SK-N-SH (cell line): ENCODE measurements at places on chromosomes 2 and 18. TPM values are rescaled to one million over a fixed set of nuclear protein-coding genes. Genes with fewer than 3 reads are reported as not detected.

- no peak for DNase-seq
- H3K36me3 ChIP-seq = no peaks in the 10 kb centered on the region
- H3K4me1 ChIP-seq = no peaks in the 10 kb centered on the region
- 0 out of 2 replicates have a peak, but pooled peaks cover 6% of the 10 kb centered on the region for H3K27me3 ChIP-seq
Observed at GRCh38 chr2:174705321-174705720, 59.0 kb downstream of the CHRNA1 start.

DNA sequence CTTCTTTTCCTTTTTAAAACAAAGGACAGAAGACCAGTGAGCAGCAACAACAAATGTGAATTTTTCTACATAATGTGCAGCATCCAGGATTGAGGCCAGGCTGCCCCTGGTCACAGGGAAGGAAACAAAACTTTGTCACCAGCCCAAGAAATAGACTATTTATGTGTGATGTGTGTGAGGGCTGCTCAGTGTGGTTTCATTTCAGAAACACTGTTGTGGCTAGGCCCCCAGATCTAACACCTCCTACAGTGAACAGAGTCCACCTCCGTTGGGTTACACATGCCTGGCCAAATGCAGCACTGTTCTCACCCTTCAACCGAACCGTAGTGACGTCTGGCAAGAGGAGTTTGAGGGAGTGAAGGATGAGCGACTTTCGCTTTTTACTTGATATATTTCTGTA lies 146.3 kb upstream of the RIOK3 start:
- no peak for DNase-seq
- H3K27ac ChIP-seq = no peak overlapping the region
- H3K4me1 ChIP-seq = peaks cover 42% of the 10 kb centered on the region; the same call in 1 of the 2 replicates

- no peak overlapping the region for H3K27ac ChIP-seq
- no peaks in the 10 kb centered on the region for H3K36me3 ChIP-seq
- H3K27me3 ChIP-seq = no peaks in the 10 kb centered on the region
- peak; percentile 75 for DNase-seq
Observed at GRCh38 chr2:238999291-238999741, 151.4 kb downstream of the TWIST2 start.

DNA sequence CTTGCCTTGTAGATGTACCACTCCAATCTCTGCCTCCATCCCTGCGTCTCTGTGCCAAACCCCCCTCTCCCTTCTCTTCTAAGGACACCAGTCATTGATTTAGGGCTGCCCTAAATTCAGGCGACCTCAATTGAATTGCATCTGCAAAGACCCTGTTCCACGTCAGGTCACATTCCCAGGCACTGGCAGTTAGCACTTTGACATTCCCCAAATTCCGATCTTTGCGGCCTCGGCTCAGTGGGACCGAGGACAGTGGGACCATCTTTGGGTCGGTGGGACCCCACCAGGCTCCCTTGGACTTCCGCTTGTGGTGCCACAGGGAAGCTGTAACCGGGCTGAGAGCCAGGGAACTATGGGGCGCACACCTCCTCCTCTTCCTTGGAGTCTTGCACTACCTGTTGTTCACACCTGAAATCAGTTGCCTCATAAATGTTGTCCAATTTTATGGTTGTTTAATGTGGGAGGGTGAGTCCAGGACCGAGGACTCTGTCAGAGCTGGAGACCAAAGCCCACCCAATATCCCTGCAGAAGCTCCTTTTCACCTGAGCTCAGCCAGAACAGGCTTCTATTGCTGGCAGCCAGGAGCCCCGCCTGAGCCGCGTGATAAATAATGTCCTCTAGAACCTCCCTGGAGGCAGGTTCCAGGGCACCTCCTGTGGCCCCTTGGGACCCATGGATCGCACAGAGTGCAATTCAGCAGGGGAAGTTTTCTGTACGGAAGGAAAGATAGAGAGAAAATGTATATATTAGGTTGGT lies 271.6 kb downstream of the EIPR1 start:
- no peaks in the 10 kb centered on the region for H3K36me3 ChIP-seq
- DNase-seq = no peak
- no peaks in the 10 kb centered on the region for H3K27me3 ChIP-seq
- H3K4me1 ChIP-seq = peaks cover 62% of the 10 kb centered on the region
- H3K27ac ChIP-seq = peak overlapping the region; percentile 94

DNA sequence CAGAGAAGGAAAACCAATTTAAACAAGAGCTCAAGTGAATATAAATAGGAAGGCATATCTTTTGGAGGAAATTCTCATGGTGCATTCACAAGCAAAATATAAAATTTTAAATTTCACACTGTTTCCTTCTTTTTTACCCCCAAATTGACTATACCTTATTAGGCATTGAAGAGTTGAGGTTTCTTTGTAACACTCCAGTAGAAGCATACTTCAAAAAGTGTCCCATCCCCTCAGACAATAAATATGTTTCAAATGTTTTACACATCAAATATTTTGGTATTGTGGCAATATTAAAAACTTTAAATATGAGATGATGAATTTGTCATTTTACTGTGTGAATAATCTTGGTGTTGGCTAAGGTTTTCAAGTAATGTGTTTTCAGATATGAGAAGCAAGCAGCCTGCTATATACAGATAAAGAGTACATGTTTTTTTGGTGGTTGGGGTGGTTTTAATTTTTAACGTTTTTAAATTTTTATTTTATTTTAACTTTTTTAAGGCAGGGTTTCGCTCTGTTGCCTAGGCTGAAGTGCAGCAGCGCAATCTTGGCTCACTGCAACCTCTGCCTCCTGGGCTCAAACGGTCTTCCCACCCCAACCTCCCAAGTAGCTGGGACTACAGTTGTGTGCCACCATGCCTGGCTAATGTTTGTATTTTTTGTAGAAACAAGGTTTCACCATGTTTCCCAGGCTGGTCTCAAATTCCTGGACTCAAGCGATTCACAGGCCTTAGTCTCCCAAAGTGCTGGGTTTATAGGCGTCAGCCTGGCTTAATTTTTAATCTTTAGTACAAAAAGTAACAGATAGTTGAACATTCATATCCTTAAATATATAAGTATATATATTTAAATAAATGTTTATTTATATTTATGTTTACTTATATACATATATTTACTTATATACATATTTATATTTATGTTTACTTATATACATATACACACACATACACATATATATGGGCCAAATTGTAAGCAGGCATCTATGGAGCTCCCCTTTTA lies 36.5 kb upstream of the DLX1 start:
- no peaks in the 10 kb centered on the region for H3K27me3 ChIP-seq
- no peak overlapping the region for H3K27ac ChIP-seq
- no peak for DNase-seq
- H3K36me3 ChIP-seq = no peaks in the 10 kb centered on the region
- H3K4me3 ChIP-seq = no peak overlapping the region
- H3K4me1 ChIP-seq = peaks cover 3% of the 10 kb centered on the region

GRCh38 chr2:147844697-147845410 lies at the start of gene ACVR2A:
ACVR2A (plus strand) TSS chr2:147845029; CDS start chr2:147845153, 124 bp downstream.
- no peaks in the 10 kb centered on the region; the same call in 1 of the 2 replicates for H3K27me3 ChIP-seq
- peak; percentile 57 for DNase-seq

DNA sequence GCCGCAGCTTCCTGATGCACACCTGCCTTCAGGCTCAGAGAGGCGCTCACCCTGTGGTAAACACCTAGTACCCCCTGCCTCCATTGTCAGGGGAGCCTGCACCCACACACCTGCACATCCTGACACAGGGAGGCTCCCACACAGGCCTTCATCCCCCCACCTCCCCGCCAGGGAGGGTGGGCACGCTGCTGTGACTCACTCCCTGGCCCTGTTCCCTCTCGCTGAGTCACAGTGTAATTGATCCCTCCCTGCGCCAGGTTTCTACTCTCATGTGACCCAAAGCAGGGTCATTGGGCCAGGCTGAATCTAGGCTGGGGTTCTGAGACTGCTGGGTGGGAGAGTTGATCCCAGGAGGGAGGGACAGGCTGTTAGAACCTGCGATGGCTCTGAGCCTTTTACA lies 8.5 kb upstream of the CELF4 start:
- H3K4me1 ChIP-seq = no peaks in the 10 kb centered on the region
- no peak for DNase-seq
- no peaks in the 10 kb centered on the region for H3K36me3 ChIP-seq
- H3K27ac ChIP-seq = no peak overlapping the region
- no peaks in the 10 kb centered on the region for H3K27me3 ChIP-seq

GRCh38 chr18:46332921-46333341 lies 228.7 kb downstream of the HAUS1 start:
- H3K27ac ChIP-seq = peak overlapping the region; percentile 86
- peaks cover 11% of the 10 kb centered on the region; the same call in 1 of the 2 replicates for H3K4me1 ChIP-seq
- H3K36me3 ChIP-seq = no peaks in the 10 kb centered on the region
- H3K27me3 ChIP-seq = peaks cover 6% of the 10 kb centered on the region; the same call in 1 of the 2 replicates

- DNase-seq = no peak
- H3K27ac ChIP-seq = no peak overlapping the region
- H3K4me1 ChIP-seq = peaks cover 25% of the 10 kb centered on the region
- peaks cover 33% of the 10 kb centered on the region; the same call in 1 of the 2 replicates for H3K36me3 ChIP-seq
- no peaks in the 10 kb centered on the region for H3K27me3 ChIP-seq
- H3K4me3 ChIP-seq = no peak overlapping the region
Observed at GRCh38 chr2:75495862-75496261, 64.9 kb downstream of the EVA1A start.

DNA sequence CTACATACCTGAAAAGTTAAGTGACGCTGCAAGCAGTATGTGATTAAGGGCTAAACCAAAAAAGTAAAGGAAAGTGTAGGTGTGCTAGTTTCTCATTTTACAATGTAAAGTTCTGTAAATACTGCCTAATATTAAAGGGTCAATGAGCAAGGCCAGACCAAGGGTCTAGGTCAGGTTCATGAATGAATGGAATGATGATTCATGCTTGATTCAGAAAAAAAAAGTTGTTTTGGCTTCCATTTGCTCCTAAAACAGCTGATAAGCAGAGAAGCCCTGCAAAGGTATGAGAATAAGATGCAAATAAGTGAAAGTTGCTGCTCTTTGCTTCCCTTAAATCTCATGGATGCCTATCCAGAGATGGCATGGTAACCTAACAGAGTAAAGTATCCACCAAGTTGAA lies 61.3 kb downstream of the PTRHD1 start:
- DNase-seq = no peak
- no peak overlapping the region for H3K27ac ChIP-seq
- peaks cover 40% of the 10 kb centered on the region for H3K36me3 ChIP-seq
- no peaks in the 10 kb centered on the region for H3K27me3 ChIP-seq
- H3K4me1 ChIP-seq = peaks cover 23% of the 10 kb centered on the region; the same call in 1 of the 2 replicates

DNA sequence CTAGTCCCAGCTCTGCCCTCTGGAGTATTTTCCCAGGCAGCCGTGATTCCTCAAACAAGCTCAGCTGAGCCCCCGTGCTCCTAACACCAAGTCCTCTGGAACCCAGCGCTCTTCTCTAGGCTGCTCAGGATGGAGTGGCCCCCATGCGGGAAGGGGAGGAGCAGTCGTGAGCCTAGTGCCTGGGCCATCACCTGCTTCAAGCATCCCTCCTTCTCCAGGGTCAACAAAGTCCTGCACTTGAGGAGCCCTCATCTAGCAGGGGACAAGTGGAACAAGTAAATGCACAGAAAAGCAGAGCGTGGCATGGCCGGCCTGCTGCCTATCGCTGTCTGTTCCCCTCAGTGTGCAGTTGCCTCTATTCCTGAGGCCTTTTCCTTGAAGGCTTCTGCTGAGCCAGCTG lies 168.6 kb downstream of the INHBB start:
- H3K27ac ChIP-seq = no peak overlapping the region
- peaks cover 21% of the 10 kb centered on the region; the same call in 1 of the 2 replicates for H3K27me3 ChIP-seq
- H3K4me3 ChIP-seq = no peak overlapping the region
- no peaks in the 10 kb centered on the region; the same call in 1 of the 2 replicates for H3K4me1 ChIP-seq
- no peaks in the 10 kb centered on the region for H3K36me3 ChIP-seq

DNA sequence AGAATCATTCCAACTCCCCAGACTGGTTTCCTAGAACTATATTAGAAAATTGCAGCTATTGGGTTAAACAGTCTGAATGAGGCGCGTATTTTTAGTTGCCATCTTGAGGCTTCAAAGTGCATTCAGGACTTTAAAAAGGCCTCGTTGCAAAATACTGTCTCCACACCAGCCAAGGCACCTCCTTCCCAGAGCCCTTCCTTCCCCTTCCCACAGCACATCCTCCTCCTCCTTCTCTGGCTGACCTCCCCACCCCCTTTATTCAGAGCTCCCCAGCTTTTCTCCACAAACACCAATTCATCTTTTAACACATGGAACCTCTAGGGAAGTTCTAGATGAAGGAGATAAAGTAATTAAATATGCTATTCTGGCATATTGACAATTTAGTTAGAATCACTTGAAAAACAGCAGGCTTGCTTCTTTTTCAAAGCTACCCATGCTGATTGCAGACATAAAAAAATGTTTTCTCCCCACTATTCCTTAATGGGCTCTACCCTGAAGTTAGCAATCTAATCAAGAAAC lies 90.3 kb downstream of the RTP5 start:
- H3K27ac ChIP-seq = no peak overlapping the region
- DNase-seq = no peak
- H3K4me1 ChIP-seq = no peaks in the 10 kb centered on the region
- no peak overlapping the region for H3K4me3 ChIP-seq

DNA sequence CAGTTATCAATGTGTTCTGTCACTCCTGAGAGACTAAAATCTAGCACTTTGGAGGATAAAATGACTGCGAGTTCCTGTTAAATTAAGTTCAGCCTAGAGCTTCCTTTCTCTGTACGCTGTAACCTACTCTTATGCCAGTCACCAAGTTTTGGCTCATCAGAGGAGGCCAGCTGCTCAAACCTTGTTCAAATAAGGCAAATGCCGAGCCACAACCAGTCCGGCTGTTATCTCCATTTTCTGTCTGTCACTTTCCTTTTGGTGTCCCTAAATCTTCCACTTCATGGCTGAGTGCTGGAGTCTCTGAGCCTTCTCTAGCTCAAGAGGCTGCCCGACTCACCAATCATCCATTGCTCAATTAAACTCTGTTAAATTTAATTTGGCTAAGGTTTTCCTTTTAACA lies 33.5 kb upstream of the PXDN start:
- H3K4me1 ChIP-seq = no peaks in the 10 kb centered on the region; the same call in 1 of the 2 replicates
- DNase-seq = no peak
- no peak overlapping the region for H3K4me3 ChIP-seq
- H3K27ac ChIP-seq = no peak overlapping the region

- DNase-seq = no peak
- 0 out of 2 replicates have a peak, but pooled peaks cover 5% of the 10 kb centered on the region for H3K27me3 ChIP-seq
- H3K36me3 ChIP-seq = no peaks in the 10 kb centered on the region
- H3K4me3 ChIP-seq = no peak overlapping the region
Observed at GRCh38 chr2:71457123-71457915, 4.0 kb downstream of the DYSF start.

GRCh38 chr18:9715978-9716774 lies 8.1 kb downstream of the RAB31 start:
- no peak for DNase-seq
- H3K4me1 ChIP-seq = peaks cover 7% of the 10 kb centered on the region
- no peaks in the 10 kb centered on the region for H3K27me3 ChIP-seq
- no peak overlapping the region for H3K27ac ChIP-seq

DNA sequence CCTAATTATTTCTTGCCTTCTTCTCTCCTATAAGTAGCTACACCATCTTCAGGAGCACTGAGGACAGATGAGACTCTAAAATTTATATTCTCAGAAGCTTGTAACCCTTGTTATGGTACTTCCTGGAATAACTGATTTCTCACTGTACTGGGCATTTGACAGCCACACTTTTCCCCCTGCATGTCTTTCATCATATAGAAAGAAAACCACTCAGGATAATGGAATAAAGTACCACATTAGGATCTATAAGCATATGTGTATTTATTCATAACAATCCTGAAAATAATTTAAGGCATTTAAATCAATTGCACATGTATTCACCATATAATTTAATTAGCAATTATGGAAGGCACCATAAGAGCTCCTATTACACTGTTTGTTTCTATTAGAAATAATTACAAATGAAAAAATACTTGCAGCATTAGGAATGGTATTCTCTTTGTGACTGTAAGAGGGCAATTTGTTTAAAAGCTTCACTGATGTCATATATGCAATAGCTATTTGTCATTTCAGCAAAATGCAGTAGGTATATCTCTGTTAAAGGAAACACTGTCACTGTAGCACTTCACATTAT lies 216.9 kb upstream of the FSHR start:
- DNase-seq = peak; percentile 5
- H3K4me3 ChIP-seq = no peak overlapping the region
- H3K27me3 ChIP-seq = no peaks in the 10 kb centered on the region
- no peaks in the 10 kb centered on the region for H3K36me3 ChIP-seq
- H3K27ac ChIP-seq = no peak overlapping the region

Gene PRSS56
- not detected in 2 replicates for polyA plus RNA-seq

Gene RGPD3
- polyA plus RNA-seq = 0.05 and 0.06 TPM in 2 replicates

Gene SERPINB13
- not detected in 2 replicates for polyA plus RNA-seq
